Inflammatory macrophage treated with lipopolysaccharide for 4 hours (primary cell): ENCODE measurements at places on chromosomes 3 and 15.

GRCh38 chr3:23067116-23067515, 136.0 kb upstream of the UBE2E2 start:
- DNase-seq: peak; percentile 63

DNA sequence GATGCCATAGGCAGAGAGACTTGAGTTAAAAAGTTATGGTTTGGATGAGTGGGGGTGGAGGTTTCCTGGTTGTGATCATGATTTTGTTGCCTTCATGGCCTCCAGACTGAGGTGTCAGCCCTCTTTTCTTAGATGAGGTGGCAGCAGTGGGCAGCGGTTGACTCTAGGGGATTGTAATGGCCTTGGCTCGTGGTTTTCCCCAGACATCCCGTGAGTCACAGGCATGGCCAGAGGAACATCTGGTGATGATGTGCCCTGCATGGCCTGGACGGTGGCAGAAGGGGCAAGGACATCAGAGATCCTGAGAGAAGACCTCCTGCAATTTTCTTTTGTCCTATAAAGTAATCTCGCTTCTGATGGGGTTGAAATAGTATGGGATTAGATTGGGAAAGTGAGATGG, 12.4 kb downstream of the RETNLB start:
- no peak for DNase-seq

- DNase-seq: no peak
These were observed 5.3 kb downstream of the KNG1 start for GRCh38 chr3:186722457-186722856.

DNA sequence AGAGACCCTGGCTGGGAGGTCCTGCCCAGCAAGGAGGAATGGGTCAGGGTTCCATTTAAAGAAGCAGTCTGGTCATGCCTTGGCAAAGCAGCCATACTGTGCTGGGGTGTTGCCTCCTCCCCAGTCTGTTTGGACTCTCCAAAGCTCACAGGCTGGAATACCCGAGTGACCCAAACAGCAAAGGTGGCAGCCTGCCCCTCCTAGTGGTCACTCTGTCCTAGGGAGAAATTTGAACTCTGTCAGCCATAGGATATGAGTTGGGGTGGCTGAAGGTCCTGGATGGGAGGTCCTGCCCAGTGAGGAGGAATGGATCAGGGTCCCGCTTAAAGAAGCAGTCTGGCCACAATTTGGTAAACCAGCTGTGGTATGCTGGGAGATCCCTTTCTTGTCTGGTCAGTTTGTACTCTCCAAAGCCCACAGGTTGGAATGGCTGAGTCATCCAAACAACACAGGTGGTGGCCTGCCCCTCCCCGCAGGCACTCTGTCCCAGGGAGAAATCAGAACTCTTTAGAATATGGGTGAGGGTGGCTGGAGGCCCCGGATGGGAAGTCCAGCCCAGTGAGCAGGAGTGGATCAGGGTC, 45.0 kb downstream of the CCR1 start:
- DNase-seq: no peak

DNA sequence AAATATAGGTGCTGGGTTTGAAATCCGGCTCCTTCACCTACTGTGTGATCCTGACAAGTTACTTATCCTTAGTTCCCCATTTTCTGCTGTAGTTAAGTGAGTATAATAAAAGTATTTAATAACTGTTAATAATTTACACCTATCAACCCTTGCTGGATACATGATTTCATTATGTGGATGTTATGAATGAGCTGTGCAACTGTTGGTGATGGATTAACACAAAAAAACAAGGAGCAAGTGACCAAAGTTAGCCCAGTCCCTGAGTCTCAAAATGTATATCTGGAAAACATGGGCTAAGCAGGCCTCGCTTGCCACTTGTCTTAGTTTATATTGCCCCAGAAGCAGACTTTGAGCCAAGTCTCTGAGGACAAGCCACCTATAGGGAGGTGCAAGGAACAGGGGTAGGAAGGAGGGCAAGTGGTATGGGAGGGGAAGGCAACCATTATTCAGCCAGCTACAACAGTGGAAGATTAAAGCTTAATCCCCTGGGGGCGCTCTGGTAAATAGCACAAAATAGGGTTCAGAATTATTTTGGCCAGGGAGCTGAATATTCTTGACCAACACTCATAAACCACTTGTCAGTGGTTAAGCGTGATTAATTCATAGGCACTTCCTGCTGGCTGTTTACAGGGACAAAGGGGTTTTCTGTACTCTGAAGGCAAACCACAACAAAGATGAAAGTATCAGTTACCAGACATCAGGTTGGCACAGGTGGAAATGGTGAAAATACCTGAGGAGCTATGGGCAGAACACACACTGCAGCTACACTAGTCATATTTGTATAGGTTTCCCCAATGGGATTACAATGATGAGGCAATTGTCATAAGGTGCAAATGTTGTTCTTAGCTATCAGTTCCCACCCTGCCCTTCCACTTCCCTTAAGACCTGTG, 76.2 kb downstream of the TRIM42 start:
- DNase-seq: no peak

GRCh38 chr3:43425829-43426228, 139.5 kb downstream of the SNRK start:
- no peak for DNase-seq

GRCh38 chr15:33160581-33161165, 33.8 kb downstream of the FMN1 start:
- DNase-seq: no peak

- DNase-seq: no peak
These were observed 30.4 kb downstream of the EIF1B start for GRCh38 chr3:40339871-40340270.

GRCh38 chr3:18951333-18951732, 197.0 kb upstream of the KCNH8 start:
- no peak for DNase-seq

- peak; percentile 57 for DNase-seq
These were observed 24.4 kb downstream of the SEC61A1 start for GRCh38 chr3:128076483-128077201.

- no peak for DNase-seq
These were observed 24.6 kb downstream of the IFT80 start for GRCh38 chr3:160374472-160374871.

DNA sequence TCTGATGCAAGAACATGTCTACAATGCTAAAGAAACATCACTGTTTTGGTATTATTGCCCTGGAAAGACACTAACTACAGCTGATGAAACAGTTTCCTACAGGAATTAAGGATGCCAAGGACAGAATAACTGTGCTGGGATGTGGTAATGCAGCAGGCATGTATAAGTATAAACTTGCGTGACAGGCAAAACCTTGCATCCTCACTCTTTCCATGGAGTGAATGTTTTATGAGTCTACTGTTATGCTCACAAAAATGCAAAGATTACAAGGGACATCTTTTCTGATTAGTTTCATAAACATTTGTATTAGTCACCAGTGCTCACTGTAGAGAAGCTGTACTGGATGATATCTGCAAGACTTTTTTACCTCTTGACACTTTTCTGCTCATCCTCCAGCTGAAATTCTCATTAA, 143.6 kb downstream of the NAALADL2 start:
- no peak for DNase-seq

- no peak for DNase-seq
These were observed 1.4 kb upstream of the DIS3L start for GRCh38 chr15:66291816-66292570.

DNA sequence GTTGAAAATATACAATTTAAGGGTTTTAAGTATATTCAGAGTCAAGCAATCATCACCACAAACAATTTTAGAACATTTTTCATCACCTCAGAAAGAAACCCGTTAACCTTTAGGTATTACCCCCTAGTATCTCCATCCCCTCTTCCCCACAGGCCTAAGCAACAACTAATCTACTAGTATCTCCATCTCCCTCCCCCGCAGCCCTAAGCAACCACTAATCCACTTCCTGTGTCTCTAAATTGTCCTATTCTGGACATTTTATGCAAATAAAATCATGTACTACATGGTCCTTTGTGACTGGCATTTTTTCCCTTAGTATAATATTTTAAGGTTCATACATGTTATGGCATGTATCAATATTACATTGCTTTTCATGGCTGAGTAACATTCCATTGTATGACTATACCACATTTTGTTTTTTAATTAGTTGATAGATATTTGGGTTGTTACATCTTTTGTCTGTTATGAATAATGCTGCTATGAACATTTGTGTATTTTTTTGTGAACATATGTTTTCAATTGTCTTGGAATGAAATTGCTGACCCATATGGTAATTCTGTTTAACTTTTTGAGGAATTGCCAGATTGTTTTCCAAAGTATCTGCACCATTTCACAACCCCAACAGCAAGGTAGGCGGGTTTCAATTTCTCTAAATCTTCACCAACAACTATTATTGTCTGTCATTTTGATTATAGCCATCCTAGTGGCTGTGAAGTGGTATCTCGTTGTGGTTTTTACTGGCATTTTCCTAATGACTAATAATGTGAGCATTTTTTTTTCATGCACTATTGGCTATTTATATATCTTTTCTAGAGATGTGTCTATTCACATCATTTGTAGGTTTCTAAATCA, 215.6 kb upstream of the CD96 start:
- DNase-seq: no peak

- peak; percentile 13 for DNase-seq
These were observed 135.3 kb downstream of the FMN1 start for GRCh38 chr15:33059184-33059583.
